ENCODE measurements at places on chromosomes 4 and X. TPM values are rescaled to one million over a fixed set of nuclear protein-coding genes. Genes with fewer than 3 reads are reported as not detected.

DNA sequence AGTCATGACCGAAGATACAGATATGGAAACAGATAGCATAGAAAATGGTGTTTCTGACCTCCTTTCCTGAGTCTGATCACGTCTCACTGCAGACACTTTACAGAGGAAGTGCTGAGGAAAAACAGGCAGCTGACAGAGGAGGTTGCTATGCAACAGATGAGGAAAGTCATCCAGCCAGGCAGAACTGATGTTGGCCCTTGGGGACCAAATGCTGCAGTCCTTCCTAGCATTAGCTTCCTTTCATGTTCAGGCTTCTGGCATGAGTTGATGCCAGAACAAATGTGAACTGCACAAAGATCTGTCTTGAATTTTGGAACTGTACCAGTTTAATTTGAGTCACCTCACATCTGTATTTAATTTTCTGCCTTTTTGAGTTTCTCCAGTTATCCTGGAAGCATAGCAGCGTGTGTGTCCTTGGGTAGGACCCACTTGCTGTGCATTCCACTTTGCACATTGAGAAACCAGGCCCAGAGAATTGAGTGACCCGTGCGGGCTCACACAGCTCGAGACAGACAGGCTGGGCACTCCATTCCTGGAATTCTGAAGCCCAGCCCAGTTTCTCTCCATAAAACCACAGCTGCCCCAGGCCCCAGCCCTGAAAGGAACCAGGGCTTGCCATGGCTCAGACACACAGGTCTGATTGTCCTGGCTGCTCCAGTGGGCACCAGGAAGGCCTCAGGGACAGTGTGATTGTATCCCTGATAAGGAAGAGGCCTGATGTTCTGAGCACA is 1.4 kb upstream of the MAGED1 start:
- DNase-seq, result no peak

DNA sequence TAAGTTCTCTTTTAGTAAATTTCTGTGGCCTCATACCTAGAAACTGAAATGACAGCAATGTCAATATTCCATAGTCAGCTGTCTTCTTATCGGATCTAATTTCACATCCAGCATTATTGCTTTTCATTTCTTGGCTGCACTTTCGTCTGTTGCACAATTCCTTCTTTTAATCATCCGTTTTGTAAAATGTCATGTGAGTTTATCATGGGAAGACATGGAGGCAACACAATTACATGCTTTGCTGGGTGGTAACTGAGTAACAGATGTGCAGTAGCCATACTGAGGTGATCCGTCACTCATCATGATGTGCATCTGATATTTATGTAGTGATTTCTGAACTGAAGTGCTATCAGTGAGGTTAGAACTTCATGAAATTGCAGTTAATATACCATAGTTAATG is 68.3 kb upstream of the SLC7A11 start:
- DNase-seq, result no peak

DNA sequence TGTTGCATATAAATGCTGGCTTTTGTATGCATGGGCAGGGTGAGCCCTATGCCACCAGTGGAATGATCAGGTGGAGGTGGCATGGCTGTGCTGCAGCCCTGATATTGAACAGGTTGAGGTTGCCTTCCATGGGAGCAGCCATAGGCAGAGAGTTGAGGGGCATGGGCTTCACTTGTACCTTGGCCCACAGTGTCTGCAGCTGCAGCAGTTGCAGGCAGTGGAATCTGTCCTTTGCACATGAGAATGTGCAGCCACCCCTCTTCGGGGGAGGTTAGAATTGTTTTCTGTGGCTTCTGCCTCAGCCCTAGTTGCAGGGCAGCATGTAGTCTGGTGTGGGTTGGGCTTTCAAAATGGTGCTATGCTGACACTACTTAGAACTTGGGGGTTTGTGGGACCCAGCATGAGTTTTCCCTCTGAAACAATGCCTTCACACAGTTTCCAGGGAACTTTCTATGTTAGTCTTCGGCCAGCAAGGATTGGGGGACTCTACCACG is 25.4 kb upstream of the VSIG1 start:
- no peak for DNase-seq

DNA sequence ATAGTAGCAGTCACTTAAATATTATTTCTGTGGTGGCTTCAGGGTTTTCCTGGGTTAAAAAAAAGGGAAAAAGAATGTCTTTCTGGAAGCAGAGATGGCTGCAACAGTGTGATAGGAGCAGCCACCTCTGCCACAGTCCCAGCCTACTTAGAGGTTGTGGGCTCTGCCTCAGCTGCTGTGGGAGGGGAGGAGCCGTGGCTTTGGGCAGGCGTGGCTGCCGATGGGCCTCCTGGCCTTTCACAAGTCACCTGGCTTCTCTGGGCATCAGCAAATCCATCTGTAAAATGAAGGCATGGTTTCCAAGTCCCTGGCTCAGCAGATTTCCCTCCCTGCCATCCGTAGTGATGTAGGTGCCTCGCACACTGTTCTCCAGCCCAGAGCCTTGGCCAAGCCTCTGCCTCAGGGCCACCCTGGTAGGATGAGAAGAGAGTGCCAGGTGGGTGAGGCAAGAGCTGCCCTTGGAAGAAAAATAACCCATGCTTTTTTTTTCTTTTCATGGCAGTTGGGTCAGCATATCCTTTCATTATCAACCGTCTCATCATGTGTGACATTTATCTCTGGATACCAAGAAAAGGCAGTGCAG is 66.1 kb downstream of the PTTG2 start:
- DNase-seq, result no peak

GRCh38 chrX:38221391-38221929 is 789 bp upstream of the SRPX start:
- no peak for DNase-seq

- DNase-seq, result no peak
Observed at GRCh38 chrX:50054147-50054546, 131.8 kb downstream of the CLCN5 start.

MGAT4D gene
- not detected for polyA plus RNA-seq

SMR3B gene
- polyA plus RNA-seq, result not detected

CCDC110 gene
- not detected for polyA plus RNA-seq

PRRG3 gene
- polyA plus RNA-seq, result not detected
